Smooth muscle cell of the pulmonary artery (primary cell): ENCODE measurements at places on chromosomes 2 and 18. TPM values are rescaled to one million over a fixed set of nuclear protein-coding genes. Genes with fewer than 3 reads are reported as not detected.

REEP1 gene
- 0.07 and 0.33 TPM in 2 replicates for total RNA-seq

AP1S3 gene
- total RNA-seq: 18.6 and 41.7 TPM in 2 replicates

PRKAG3 gene
- 0.10 and 0.52 TPM in 2 replicates for total RNA-seq

CAPN14 gene
- total RNA-seq: 0.23 and 0.26 TPM in 2 replicates

FAHD2B gene
- 3.7 and 7.4 TPM in 2 replicates for total RNA-seq

ANKRD30B gene
- 0.73 and 1.4 TPM in 2 replicates for total RNA-seq

ELAC1 gene
- total RNA-seq: 4.2 and 4.8 TPM in 2 replicates

FAM237A gene
- total RNA-seq: not detected in 2 replicates

IGFBP2 gene
- 705 and 731 TPM in 2 replicates for total RNA-seq

PAX3 gene
- not detected in 2 replicates for total RNA-seq

ZNF396 gene
- total RNA-seq: 1.9 and 3.5 TPM in 2 replicates

EHD3 gene
- total RNA-seq: 82.4 and 101 TPM in 2 replicates

LINC00305 gene
- not detected in 2 replicates for total RNA-seq
